ENCODE measurements at places on chromosomes 2 and 18. TPM values are rescaled to one million over a fixed set of nuclear protein-coding genes. Genes with fewer than 3 reads are reported as not detected.

DNA sequence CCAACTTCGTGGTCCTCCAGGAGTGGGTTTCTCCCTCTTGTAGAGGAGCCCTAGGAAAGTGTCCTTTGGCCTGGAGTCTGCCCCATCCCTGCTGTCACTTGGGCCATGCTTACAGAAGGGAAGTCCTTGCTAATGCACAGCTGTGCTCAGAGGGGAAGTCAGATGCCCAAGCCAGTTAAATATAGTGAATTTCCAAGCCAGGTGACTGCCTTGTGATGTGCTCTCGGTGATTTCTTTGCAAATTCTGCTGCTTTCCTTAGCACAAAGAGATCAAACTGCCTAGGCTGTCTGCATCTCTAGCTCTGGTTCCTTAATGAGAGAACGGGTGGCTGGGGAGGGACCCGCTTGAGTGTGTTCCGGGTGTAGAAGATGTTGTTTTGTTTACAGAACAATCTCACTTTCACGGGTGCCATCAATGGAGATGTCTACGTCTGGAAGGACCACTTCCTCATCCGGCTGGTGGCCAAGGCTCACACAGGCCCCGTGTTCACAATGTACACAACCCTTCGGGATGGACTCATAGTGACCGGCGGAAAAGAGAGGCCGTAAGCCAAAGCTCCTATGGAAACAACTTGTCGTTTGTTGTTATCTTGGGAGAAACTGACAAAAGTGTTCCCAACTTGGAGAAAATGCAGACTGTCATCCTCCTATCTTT lies 91.4 kb downstream of the RTN4 start:
- H3K36me3 ChIP-seq, result no peaks in the 10 kb centered on the region
- H3K27ac ChIP-seq, result no peak overlapping the region
- H3K4me3 ChIP-seq, result no peak overlapping the region
- peaks cover 3% of the 10 kb centered on the region for H3K4me1 ChIP-seq

DNA sequence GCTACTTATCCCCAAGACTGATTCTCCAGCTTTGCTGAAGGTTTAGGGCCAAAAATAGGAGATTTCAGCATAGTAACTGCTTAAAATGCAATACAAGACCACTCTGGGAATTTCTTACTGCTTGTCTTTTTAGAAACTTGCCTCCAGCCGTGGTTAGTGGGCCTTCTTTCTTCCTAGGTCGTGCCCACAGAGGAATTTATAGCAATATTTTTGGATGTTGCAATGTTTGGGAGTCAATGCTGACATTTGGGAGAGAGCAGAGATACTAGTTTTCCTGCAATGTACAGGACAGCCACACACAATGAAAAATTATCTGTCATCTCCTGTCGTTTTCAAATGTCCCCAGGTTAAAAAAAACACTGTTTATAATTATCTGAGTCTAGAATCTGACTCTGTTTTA lies 25.6 kb upstream of the CERS6 start:
- no peaks in the 10 kb centered on the region for H3K27me3 ChIP-seq
- H3K4me3 ChIP-seq, result no peak overlapping the region
- no peaks in the 10 kb centered on the region for H3K36me3 ChIP-seq
- no peak overlapping the region for H3K27ac ChIP-seq
- no peaks in the 10 kb centered on the region for H3K4me1 ChIP-seq

DNA sequence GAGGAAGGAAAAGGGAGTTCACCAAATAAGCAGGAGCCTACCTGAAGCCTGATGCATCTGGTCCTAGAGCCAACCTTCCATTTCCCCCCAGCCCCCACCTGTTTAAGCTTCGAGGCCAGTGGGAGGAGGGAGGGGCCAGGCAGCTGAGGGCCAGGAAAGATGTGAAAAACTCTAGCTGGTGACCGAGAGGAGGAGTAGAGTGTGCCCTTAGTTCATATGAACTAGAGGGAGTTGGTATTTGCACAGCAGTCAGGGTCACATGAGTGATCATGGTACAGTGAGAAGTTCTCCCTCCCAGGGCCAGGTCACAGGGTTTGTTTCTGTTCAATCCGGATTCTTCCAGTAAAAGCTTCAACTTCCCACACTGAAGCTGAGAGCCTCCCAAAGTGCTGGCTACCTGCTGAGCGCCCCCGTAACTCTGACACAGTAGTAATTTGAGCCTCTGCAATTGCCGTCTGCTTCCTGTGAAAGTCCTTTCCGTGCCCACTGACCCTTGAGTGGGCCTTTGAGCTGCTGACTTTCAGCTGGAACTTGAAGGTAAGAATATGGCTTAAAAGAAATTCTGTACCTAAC lies at the start of gene SULT1C2:
Gene SULT1C2 (plus strand): TSS at position 362 of the 573 bp plus-strand sequence. CDS start 4,773 bp downstream, outside the sequence.
- H3K27ac ChIP-seq, result no peak within 1 kb of the TSS
- no peaks in the 10 kb centered on the region for H3K4me1 ChIP-seq
- H3K4me3 ChIP-seq, result no peak within 1 kb of the TSS
- no peak for DNase-seq
- no peaks in the 10 kb centered on the region for H3K36me3 ChIP-seq

DNA sequence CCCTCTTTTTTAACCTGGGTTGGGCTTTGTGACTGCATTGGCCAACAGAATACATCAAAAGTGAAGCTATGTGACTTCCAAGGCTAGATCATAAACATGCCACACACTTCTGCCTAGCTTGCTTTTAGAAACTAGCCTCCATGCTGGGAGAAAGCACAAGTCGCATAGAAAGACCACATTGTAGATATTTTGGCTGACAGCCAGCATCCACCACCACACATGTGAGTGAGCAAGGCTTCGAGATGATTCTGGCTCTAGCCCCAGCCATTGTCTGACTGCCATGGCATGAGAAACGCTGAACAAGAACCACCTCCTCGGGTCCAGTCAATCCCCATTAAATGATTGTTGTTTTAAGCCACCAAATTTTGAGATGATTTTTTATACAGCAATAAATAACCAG lies 66.8 kb upstream of the STPG4 start:
- peaks cover 14% of the 10 kb centered on the region for H3K4me1 ChIP-seq
- no peak overlapping the region for H3K4me3 ChIP-seq
- no peaks in the 10 kb centered on the region for H3K36me3 ChIP-seq
- DNase-seq, result no peak
- no peaks in the 10 kb centered on the region for H3K27me3 ChIP-seq

- H3K27ac ChIP-seq, result no peak overlapping the region
- no peaks in the 10 kb centered on the region for H3K27me3 ChIP-seq
- H3K4me3 ChIP-seq, result no peak overlapping the region
- H3K4me1 ChIP-seq, result peaks cover 14% of the 10 kb centered on the region
- no peak for DNase-seq
- peaks cover 3% of the 10 kb centered on the region for H3K36me3 ChIP-seq
Observed at GRCh38 chr2:180003559-180003958, 3.5 kb downstream of the CWC22 start.

DNA sequence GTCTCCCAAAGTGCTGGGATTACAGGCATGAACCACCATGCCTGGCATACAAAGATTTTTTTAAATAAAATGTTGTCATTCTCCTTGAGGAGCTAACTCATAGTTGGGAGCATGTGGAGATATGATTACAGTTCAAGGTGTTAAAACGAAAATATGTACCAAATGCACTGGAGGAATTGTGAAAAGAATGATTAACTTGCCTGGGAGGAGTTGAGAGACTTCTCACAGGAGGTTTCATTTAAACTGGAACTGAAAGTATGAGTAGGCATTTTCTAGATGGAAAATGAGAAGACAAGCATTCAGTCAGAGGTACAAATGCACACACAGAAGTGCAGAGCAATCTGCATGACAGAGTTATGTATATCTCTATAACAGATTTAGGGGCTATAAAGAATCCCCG lies 126.6 kb upstream of the PDE1A start:
- H3K4me3 ChIP-seq, result no peak overlapping the region
- no peak for DNase-seq
- H3K27ac ChIP-seq, result no peak overlapping the region
- H3K36me3 ChIP-seq, result no peaks in the 10 kb centered on the region

GRCh38 chr2:128623776-128624761 lies 305.4 kb upstream of the HS6ST1 start:
- H3K4me3 ChIP-seq, result no peak overlapping the region
- H3K27ac ChIP-seq, result no peak overlapping the region
- peaks cover 3% of the 10 kb centered on the region for H3K4me1 ChIP-seq

DNA sequence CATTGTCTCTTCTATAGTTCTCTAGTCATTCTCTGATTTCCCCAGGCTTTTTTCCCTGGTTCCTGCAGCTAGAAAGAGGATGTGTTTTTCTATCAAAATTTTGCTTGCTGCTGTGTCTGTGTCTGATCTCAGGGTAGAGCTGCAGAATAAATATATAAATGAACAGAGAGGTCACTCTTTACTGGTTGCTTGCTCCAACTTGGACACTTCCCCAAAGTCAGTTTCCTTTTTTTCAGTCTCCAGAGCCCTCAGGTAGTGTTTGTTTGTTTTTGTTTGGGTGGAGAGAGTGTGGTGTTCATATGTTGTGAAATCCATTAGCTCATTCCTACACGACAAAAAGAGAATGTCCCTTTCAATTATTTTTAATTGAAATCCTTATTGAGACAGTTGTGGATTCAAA lies 85.8 kb downstream of the CERS6 start:
- DNase-seq, result no peak
- H3K27ac ChIP-seq, result no peak overlapping the region
- H3K36me3 ChIP-seq, result no peaks in the 10 kb centered on the region
- H3K4me1 ChIP-seq, result no peaks in the 10 kb centered on the region
- no peak overlapping the region for H3K4me3 ChIP-seq

- no peaks in the 10 kb centered on the region for H3K36me3 ChIP-seq
- H3K27ac ChIP-seq, result no peak overlapping the region
- no peaks in the 10 kb centered on the region for H3K4me1 ChIP-seq
Observed at GRCh38 chr2:234566622-234567021, 69.7 kb upstream of the ARL4C start.

DNA sequence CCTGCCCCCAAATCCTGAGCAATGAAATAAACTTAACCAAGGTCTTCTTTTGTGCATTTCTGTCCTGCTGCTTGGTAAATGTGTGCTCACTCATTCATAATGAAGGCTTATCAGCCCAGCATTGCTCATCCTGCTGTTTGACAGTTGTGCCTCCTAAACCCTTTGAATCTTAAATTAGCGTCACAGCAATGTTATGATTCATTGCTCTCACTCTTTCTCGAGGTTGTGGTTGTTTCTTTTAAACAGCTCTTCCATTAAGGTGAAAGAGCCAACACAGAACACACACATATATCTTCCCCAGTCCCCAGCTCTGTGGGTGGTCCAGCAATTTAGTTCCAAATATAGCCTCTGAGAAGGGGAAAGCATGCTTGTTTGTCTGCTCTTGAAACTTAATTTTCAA lies 84.0 kb downstream of the EVA1A start:
- H3K27me3 ChIP-seq, result no peaks in the 10 kb centered on the region
- H3K4me3 ChIP-seq, result no peak overlapping the region
- no peak for DNase-seq
- no peaks in the 10 kb centered on the region for H3K4me1 ChIP-seq
- no peaks in the 10 kb centered on the region for H3K36me3 ChIP-seq

NXPH2 gene
- total RNA-seq, result not detected

TGIF1 gene
- 48.4 TPM for total RNA-seq

IL36RN gene
- not detected for total RNA-seq

SH2D6 gene
- 1.0 TPM for total RNA-seq

ACTG2 gene
- 37.9 TPM for total RNA-seq

ALPG gene
- total RNA-seq, result 0.49 TPM

GRB14 gene
- total RNA-seq, result 8.9 TPM

PDCD1 gene
- total RNA-seq, result 1.8 TPM

Measured in upper lobe of right lung (tissue), 1 donor.